Effector memory CD4-positive, alpha-beta T cell (primary cell): ENCODE measurements at places on chromosomes 1 and 21.

GRCh38 chr1:17170571-17170970 is 34.4 kb upstream of the PADI1 start:
- no peak for DNase-seq

- DNase-seq: no peak
Measured at GRCh38 chr21:26962621-26963181, 4.2 kb downstream of the ADAMTS5 start.

GRCh38 chr21:43696214-43696613 is 22.7 kb upstream of the PDXK start:
- DNase-seq: no peak

GRCh38 chr1:60345621-60346020 is 272.1 kb upstream of the C1orf87 start:
- DNase-seq: no peak

DNA sequence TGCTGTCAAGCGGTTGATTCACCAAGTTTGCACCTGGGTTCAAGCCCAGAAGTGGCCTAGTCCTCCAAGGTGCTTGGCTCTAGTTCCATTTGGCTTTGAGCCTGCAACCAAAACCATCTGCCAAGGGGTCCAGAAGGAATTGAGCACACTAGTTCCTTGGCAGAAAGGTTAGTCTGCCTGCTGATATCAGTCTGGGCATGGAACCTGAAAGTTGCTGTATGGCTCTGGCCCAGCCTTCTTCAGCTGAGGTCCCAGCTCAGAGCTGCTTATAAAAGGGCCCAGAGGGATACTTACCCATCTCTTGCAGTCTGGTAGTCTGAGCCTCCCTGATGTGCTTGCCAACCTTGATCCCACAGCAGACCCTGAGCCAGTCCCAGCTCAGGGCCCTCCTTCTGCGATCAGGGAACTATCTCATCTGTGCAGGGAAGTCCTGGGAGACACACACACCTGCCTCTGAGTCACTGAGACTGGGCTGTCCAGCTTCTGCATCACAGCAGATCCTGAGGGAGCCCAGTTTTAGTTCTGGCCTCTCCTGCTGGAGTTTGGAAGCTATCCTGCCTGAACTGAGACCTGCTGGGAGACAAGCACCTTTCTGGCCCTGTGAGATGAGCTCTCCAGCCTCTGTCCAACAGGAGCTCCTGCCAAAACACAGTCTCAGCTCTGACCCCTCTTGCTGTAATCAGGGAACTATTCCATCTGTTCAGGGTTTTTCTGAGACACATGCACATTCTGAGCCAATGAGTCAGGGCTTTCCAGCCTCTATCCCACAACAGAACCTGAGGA is 75.8 kb downstream of the CTH start:
- no peak for DNase-seq

DNA sequence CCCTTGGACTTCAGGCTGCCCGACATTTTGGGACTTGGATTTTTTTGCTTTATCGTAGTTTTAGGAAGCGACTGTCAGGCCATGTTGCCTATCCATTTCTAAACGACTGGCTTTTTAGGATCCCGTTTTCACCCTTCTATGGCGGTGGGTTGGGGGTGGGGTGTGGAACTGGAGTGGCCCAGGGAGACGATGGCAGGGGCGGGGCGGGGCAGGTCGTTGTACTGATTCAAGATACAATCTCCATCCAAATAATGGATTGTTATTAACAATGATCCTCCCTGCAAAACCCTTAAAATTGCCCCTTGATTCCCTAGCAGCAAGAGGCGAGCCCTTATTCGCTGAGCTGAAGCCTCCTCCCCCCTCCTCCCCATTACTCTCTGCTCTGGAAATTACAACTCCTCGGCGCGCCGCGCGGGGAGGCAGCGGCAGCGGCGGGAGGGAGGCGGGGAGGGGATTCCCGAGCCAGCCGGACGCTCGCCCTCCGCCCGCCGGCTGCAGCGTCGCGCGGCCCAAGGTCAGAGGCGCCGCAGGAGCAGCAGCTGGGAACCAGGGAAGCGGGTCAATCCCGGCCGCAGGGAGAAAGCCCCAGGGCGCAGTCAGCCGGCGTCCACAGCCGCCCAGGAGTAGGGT is at the start of gene TRIM67:
Gene TRIM67, plus strand, starts transcription at position 392 of the 630 bp plus-strand sequence. CDS start 912 bp downstream, outside the sequence.
- no peak for DNase-seq

DNA sequence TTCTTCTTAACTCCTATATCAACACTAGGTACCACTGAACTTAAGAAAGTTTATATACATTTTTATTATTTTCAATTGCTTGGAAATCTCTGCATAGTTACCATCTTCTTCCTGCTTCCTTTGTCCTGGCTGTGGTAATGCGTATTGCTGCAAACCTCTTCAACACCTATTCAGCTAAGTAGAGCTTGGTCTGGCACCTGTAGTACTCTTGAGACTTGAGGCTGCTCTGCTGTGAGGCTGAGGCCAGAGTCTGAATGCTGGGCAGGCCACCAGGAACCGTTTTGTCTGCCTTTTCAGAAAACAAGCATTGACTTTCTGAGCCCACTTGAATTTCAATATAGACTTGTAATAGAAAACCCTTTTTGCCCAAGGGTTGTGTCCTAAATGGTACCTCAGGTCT is 52.0 kb upstream of the RGS2 start:
- no peak for DNase-seq

- DNase-seq: no peak
Measured at GRCh38 chr1:40872276-40872675, 10.1 kb upstream of the CITED4 start.

DNA sequence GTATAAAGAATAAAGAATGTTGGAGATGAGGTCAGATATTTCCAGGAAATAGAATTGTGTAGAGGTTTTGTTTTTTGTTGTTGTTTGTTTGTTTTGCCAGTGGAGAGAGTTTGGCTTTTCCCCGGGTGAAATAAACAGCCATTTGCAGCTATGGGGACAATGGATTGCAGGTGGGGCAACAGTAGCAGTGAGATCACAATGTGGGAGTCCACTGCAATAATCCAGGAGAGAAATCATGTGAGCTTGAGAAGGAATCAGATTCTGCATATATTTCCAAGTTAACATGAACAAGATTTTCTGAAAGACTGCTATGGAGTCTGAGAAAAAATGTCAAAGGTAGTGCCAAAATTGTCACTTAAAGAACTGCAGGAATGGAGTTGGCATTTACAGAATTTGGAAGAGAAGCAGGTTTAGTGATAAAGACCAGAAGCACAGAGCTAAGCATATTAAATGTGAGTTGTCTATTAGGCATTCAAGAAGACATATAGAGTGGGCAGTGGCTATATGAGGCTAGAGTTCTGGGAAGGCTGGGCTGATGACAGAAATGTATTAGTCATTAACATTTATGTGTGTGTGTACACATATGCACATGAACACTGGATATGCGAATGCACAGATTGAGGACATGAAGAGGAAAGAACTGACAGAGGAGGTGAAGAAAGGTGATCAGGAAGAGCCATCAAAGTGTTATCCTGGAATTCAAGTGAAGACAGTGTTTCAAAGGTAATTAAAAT is 729.6 kb upstream of the PTBP2 start:
- DNase-seq: no peak

DNA sequence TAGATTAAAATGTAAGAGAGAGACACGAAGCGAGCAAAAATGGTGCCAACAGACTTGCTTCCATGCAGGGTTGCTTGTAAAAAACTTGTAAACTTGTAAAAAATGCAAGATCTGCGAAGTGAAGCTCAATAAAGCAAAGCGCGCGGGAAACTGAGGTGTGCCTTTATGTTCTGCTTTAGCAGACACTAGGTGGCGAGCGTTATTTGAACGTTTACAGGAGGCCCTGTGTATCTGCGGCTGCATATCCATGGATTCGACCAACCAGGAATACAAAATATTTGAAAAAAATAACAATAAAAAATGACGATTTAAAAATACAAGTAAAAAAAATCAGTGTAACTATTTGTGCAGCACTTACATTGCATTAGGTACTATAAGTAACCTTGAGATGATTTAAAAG is 1.5 kb downstream of the UBE2G2 start:
- DNase-seq: no peak
